Activated CD4-positive, alpha-beta memory T cell treated with anti-CD3 and anti-CD28 coated beads for 36 hours (primary cell): ENCODE measurements at places on chromosomes 3 and 15.

DNA sequence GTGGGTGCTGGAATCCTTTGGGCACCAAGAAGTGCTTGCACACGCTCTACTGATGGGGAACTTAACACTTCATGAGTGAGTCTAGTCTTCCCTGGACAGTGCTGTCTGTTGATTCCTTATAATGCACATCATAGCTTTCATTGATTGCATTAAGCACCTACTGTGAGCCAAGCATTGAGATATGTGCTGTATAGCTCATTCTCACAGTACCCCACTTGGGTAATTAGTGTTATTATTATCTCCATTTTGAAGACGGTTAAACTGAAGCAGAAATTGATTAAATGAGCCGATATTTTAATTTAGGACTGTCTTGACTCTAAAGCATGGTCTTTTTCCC lies 504 bp upstream of the PDHB start:
- DNase-seq: no peak

GRCh38 chr15:82931221-82931620 lies 21.3 kb downstream of the HOMER2 start:
- DNase-seq: no peak

GRCh38 chr15:51160484-51160883 lies 65.8 kb upstream of the TNFAIP8L3 start:
- no peak for DNase-seq

GRCh38 chr15:68463996-68464395 lies 32.0 kb upstream of the ITGA11 start:
- DNase-seq: no peak
